ENCODE measurements at places on chromosomes 1 and 21. TPM values are rescaled to one million over a fixed set of nuclear protein-coding genes. Genes with fewer than 3 reads are reported as not detected.

Gene SLC1A7
- 0.85 TPM for total RNA-seq

Gene HCN3
- total RNA-seq = 1.6 TPM

Gene ATP1A4
- total RNA-seq = 0.13 TPM

Gene EPHA2
- 8.1 TPM for total RNA-seq

- peak; percentile 92 for DNase-seq
These were observed 44.9 kb downstream of the CHAF1B start for GRCh38 chr21:36429947-36430546.

DNA sequence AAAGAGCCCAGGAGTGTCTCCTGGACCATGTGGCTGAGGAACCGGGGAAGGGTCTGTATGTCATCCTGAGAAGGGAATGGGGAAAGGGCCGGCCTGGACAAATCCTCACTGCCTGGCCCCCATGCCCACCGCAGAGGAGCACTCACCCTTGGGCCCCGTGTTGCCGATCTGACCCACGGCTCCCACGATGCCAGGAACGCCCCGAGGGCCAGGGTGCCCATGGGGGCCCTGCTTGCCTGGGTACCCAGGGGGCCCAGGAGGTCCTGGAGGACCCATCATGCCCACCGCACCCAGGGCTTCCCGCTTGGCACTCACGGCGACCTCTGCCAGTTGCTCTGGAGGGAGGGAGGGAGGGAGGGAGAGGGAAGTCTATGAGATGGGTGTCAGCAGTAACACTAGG lies 14.6 kb downstream of the COL9A2 start:
- DNase-seq = no peak

GRCh38 chr1:239347776-239348175 lies 38.6 kb upstream of the CHRM3 start:
- DNase-seq = no peak

GRCh38 chr21:45327441-45328197 lies 39.9 kb upstream of the POFUT2 start:
- DNase-seq = peak; percentile 18

DNA sequence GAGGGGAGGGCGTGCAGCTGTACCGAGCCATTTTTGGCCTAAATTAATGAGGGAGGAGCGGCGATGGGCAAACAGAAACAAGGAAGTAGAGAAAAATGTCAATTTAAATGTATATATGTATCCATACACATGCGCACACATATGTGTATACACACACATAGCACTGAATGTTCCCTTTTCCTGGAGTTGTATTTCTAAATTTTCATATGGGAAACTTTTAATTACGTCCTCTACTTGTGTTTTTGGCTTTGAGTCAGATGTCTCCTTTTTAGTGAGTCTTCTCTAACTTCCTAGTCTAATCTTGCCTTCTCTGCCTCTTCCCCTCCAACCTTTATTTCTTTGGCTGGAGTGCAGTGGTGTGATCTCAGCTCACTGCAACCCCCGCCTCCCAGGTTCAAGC lies 15.4 kb upstream of the CYYR1 start:
- no peak for DNase-seq

DNA sequence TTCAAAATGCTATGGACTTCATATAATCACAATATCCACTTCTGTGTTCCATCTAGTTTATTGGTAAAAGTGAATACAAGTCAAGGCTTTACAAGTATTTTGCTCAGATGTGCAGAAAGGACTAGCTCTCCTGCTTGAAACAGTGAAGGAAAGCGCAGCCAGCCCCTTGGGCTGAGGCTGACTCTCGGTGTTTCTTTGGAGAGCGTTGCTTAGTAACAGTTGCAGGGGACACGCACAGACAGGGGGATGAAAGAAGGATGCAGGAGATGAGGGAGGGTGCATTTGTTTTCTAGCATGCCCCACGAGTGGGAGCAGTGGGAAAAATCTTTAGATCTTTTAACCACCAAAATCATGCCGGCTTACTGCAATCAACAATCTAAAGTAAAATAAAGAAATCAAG lies 9.1 kb downstream of the PYCR2 start:
- no peak for DNase-seq

- DNase-seq = no peak
These were observed 38.5 kb upstream of the PRDX6 start for GRCh38 chr1:173438675-173439074.

All from left cardiac atrium (tissue), 4 donors.